Activated CD4-positive, alpha-beta T cell treated with anti-CD3 and anti-CD28 coated beads for 24 hours (primary cell): ENCODE measurements at places on chromosomes 11 and 22.

DNA sequence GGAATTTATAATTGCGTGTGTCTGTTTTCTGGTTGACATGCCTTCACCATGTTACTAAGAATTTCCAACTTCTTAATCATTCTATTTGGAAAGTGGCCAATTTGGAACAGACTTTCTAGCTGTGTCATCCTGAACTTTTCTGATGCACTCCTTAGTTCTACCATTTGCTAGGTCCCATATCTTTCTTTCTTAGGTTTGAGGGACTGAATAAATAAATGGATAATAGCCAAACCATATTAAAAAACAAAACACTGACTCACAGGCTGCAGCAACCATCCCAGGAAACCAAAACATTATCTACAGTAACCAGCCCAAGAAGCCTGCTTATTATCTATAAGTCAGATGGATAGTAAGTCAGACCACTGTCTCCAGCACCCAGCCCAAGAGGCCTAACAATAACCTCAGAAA lies 57.5 kb upstream of the PLET1 start:
- no peak for DNase-seq

GRCh38 chr11:64316672-64317324 lies 561 bp downstream of the TRMT112 start:
- no peak for DNase-seq

GRCh38 chr11:78717041-78717440 lies 142.4 kb upstream of the NARS2 start:
- DNase-seq, result no peak

DNA sequence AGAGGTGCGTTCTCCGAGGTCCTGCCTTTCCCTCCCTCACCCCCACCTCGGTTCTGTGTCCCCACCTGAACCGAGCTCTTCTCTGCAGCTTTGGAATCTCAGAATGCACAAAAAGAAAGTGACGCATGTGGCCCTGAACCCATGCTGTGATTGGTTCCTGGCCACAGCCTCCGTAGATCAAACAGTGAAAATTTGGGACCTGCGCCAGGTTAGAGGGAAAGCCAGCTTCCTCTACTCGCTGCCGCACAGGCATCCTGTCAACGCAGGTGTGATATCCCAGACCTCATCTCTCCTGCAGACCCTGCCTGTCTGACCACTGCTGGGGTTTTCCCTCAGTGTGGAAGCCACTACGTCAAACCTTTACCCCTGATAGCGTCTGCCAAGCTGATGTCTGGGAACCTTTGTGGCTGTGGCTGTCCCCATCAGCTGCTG lies 13.9 kb downstream of the ACP2 start:
- DNase-seq, result peak; percentile 28

DNA sequence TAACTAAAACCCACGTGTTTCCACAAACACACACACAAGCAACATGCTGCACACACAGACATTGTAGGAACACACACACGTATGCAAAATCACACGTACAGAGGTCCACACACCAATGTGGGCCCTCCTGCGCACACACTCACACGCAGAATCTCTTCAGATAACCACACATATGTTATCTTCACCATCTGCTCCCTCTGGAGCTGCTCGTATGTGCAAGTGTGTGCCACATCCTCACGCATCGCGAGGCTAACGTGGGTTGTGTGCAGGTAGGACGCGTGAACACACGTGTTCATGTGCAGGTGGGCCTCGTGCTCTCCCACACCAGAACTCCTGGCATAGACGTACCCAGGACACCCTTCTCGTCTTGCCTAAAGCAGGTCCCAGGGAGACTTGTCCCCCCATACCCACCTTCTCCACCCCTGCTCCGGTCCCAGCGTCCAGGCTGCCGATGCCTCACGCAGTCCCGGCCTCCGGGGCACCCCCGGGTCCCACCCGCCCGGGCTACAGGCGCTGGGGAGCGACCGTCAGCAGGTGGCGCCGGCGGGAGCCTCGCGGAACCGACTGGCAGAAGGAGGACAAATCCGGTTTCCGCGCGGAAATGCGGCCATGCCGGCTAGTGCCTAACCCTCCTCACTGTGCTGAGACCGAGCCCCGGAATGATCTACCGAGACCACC lies 10.3 kb upstream of the IGSF9B start:
- DNase-seq, result peak; percentile 64

- no peak for DNase-seq
These were observed 975.6 kb downstream of the BRD1 start for GRCh38 chr22:48851933-48852549.

DNA sequence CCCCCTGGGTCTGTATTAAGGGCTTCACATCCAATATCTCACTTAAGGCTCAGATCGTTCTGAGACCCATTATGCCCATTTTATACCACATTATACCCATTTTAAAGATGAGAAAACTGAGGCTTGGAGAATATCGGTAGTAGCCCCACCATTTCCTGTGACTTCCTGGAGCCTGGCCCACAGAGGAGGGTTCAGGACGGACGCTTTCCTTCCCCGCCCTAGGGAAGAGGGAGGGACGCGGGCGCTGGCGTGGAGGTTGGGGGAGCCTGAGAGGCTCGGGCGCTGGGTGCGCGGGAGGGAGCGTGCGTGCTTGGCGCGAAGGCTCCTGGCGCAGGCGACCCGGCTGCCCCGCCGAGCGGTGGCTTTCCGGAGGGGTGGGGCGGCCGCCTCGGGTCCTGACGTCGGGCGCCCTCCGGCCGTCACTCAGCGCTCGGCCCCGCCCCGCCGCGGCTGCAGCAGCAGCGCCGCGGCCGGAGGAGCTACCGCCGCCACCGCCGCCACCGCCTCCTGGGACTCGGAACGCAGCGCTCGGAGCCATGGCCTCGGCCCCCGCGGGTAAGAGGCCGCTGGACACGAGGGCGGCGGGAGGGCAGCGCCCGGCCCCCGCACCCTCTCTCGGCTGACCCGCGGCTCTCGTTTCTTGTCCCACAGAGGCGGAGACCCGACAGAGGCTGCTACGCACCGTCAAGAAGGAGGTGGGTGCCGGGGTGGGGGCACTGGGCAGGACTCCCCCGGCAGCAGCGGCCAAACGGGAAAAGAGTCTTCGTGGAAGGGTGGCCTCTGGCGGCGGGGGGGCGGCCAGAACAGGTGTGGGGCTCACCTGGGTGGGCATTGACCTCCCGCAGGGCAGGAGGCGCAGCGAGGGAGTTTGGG lies at the start of gene SGSM1:
SGSM1 (plus strand) TSS at position 422 of the 873 bp plus-strand sequence; CDS start at position 537, 115 bp downstream.
- DNase-seq, result peak; percentile 66

DNA sequence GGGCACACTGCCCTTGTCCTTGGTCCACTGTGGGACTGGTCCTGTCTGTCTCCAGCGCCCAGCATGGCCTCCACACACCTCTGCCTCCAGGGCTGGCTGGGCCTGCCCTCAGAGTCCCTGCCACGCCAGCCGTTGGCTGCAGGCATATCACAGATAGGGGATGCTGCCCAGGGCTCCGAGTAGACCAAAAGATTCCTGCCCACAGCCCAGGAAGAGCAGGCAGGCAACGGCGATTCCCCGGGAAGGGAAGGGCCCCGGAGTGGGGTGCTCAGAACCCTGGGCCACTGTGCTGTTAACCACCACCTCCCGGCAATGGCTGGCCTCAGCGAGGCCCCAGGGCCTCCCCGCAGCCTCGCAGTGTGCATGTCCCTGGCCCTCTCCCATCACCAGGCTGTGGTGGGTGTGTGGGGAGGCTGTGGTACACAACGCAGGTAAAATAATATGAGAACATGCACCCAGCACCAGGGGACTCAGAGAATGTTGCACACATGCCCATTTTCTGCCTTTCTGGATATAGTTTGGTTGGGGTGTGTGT lies 2.2 kb downstream of the IFITM5 start:
- no peak for DNase-seq

- no peak for DNase-seq
These were observed 381.6 kb downstream of the ETS1 start for GRCh38 chr11:128205796-128206195.

DNA sequence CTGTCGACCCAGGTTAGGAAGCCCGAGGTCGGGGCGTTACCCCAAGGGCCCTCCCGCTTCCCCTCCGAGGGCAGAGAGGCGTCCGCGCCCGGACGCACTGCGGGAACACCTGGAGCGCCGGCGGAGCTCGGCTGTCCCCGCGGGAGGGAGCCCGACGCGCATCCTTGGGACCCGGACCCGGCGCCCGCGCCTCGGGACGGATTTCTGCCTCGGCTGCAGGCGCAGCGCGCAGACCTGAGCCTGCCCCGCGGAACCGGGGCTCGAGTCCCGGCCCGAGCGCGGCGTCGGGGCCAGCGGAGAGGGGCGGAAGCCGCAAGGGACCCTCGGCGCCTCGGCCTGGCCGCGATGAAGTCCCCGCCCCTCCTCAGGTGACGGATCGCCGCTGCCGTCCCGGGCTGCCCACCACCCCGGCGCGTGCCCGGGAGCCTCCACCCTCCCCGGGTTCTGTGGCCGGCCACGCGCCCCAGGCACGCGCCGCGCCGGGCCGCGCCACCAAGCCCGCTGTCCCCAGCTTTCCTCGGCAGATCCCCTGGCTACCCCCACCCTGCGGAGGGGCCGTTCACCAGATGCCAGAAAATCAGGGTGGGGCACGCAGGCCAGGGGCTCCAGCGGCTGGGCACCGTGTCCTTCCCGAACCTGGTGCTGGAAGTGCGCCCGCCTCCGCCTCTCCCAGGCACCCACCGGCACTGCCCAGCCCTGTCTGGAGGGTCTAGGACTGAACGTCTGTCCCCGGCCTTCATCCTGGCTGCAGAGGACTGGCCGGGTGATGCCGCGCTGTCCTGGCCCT lies 410 bp downstream of the GLB1L3 start:
- no peak for DNase-seq

DNA sequence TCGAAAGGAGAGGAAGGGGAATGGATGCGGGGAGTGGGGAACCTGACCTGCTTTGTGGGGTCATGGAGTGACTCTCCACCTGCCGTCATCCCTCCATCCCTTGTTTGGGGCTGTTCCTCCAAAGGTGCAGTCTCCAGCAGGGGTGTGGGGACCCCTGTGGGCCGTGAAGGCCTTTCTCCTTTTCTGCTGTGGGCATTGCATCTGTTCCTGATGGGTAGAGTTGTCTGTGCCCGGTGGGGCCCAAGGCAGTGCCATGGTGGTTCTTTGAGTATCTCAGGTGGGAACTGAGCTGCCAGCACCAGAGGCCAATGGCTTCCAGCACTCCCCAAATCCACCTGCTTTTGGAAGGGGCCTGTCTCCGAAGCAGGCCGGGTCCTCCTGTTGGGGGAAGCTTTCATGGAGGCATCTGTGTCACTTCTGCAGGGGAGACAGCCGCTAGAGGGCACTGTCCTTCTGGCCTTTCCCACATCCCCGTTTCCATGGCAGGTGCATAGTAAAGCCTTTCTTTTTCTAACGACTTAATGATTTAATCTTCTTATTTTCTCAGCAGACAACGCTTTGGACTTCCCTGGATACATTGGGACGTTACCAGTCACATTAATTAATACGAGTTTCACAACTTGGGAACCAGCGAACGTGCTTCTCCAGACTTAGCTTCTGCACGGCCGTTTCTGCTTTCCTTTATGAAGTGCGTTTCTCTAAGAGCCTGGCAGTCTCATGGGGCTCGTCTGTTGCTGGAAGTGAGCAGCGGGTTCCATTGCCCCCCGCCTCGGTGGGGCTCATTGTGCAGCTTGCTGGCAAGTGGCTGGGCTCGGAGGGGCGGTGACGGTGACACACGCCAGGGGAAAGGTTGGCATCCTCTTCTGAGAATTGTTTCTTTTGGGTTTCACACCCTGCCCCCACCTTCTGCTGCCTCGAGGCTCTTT lies 57.1 kb downstream of the PARVB start:
- DNase-seq, result peak; percentile 58

DNA sequence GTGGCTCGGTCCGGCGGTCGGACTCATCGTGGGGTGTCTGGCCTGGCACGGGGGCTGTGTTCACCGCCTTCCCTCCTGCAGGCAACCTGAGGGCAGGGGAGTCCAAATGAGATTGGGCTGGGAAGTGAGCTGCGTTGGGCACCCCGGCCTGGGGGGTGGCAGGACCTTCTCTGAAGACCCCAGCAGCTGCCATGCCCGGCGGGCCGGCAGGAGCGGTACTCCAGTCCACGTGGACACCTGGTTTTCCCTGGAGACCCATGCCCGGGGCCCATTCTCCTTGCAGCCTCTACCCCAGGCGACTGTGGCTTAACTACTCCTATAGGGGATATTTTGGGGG lies 24.5 kb downstream of the LRRC10B start:
- DNase-seq, result no peak

DNA sequence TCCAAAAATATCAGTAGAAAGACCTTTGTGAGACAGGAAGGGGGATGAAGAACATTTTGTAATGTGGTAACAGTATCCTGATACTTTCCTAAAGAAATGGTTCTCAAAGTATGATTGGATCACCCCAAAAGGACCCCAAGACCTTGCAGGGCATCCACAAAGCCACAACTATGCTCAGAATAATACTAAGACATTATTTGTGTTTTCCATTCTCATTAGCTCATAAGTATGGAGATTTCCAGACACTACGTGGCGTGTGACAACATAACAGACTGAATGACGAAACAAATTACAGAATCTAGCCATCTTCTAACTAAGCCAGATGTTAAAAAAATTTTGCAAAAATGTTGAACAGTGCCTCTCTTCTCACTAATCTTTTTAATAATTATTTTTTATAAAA lies 24.9 kb downstream of the CHEK2 start:
- DNase-seq, result no peak

- no peak for DNase-seq
These were observed 155.2 kb downstream of the TRIM29 start for GRCh38 chr11:119982517-119983239.

- no peak for DNase-seq
These were observed 100.4 kb downstream of the GALNT18 start for GRCh38 chr11:11521306-11522002.
